ENCODE measurements at places on chromosomes 1 and 21.
A peak's percentile ranks its signal among the peaks of the same experiment; 100 is the strongest.

GRCh38 chr1:112460615-112461014 lies 48.1 kb upstream of the WNT2B start:
- no peak for DNase-seq

DNA sequence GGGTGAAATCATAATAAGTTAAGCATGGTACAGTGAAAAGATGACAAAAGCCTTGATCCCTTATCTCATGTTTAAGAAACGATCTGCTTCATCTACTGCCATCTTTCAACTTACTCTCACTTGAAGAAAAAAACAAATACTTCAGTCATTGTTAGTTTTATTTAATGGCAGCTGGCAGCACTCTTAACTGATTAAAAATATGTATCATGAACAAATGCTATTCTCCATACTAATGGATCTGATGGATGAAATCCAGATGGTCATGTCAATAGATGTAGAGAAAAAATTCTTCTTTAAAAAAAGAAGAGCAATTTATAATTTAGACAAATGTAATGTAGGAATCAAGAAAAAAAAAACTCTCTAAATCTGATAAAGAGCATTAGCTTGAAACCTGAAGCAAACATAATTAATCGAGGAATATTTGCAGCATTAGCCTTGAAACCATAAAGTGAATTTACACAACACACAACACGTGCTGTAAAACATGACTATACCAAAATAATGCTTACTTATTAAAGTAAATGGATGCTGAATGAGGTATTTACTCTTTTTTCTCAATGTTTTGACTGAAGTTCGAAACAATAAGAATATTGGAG lies 579.0 kb upstream of the ADAMTS5 start:
- DNase-seq: no peak

- no peak for DNase-seq
Measured at GRCh38 chr1:95203908-95204437, 30.0 kb upstream of the RWDD3 start.

DNA sequence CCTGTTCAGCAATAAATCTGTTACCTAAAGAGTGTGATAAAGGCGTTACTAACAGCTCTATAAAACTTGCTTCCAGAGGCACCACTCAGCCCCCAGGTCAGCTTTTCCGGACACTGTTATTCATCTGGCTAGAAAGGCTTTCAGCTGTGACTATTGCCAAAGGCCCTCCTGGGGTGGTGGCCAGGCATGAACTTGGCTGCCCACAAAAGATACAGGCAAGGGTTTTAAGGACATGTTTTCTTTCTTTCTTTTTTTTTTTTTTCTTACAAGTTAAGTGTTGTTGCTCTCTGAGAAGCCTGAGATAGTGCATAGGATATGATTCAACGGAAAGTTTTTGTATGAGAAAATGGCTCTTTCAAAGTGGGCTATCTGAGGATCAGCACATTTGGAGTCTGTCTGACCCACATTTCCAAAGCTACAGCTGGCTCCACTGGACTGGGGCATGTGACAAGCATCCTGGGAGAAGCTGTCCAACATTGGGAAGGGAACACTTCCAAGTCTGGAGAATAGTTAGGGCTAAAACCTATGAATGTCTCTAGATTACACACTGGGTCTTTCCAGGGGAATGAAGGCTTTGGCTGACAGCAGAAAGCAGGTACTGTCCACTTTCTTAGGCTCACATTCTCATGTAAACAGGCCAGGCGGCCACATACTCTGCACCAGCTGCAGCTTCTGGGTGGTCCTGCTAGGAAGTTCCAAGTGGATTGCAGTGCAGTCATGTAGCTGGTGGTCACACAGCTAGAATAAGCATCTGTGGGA lies 639.7 kb downstream of the LMO4 start:
- DNase-seq: peak; percentile 91

GRCh38 chr1:95012389-95012788 lies 60.4 kb downstream of the ALG14 start:
- peak; percentile 76 for DNase-seq

DNA sequence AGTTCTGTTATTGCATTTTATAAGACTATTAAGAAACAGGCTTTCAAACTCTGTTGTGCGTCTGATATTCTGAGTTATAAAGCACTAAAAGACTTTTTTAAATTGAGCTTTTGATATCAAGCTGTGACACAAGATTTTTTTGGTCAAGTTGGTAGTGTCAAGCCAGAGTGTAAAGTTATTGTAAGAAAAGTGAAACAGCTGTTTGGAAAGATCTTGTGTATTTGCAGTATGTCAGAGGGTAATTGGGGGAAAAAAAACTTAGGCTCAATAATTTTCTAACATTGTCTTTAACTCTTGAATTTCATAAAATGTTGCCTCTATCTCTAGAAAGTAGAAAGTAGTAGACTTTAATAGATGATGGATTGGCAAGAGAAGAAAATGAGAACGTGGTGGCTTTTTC lies 3.8 kb downstream of the CACYBP start:
- DNase-seq: no peak

DNA sequence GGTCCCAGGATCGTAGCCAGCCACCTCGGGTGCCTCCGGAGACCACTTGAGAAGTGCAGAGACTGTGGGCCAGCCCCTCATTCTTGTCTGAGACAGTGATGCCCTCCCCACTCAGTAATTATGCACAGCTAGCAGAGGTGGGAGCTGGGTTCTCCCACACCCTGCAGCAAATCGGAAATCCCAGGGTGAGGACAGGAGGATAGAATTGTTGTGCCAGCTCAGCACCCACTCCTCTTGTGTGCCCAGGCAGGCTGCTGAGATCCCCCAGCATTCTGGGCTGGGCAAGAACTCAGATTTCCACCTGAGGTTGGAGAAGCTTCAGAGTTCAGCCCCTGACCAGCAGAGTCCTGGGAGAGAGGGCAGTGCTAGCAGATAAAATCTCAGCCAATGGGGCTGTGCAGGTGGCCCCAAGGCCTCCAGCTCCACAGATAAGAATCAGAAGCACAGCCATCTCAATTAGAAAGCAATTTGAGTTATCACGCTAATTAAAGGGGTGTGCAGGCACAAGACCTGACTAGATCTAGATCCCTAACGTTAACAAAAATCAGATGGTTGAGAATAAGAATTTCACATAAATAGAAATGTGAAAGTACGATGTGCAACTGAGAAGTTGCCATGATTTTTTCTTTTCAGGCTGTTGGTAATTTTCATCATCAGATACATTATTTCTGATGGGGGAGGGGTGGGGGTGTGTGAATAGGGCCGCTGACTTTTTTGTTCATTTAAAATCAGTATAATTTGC lies 45.5 kb upstream of the IRF2BP2 start:
- DNase-seq: no peak

DNA sequence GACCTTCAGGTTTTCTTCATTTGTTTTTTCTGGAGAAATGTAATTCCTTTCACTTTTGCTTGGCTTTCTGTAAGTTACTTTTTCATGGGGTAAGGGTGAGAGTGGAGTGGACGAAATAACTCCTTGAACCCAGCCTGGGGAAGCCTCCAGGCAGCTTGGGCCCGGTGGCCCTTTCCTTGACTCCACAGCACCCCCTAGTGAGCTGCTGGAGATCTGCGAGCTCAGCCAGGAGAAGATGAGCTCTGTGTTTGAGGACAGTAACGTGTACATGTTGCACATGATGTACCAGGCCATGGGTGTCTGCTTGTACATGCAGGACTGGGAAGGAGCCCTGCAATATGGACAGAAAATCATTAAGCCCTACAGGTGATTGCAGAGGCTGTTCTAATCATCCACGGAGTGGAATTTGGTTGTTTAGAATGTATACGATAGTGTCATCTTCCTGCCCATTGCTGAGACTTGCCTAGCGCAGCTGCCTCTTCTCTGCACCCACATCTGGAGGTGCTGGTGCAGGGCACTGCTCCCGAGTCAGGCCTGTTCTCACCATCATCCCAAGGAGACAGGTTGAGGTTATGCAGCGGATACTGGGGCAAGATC lies 51.0 kb downstream of the SMYD2 start:
- peak; percentile 62 for DNase-seq

DNA sequence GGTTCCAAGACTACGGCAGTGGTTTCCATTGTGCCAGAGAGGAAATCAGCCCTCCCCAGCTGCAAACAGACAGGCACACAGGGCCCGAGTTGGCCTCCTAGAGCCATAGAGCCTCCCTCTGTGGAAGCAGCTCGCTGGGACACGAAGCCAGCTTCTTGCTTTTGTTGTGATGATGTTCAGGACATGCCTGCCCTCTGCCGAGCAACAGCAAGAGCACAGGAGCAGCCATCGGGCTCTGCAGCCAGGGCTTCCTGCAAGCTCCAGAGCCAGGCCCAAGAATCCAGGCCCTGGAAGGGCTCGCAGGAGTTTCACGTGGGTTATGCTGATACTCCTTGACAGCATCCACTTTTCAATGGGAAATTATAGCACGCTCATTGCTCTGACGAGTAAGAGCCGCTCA lies 18.5 kb downstream of the NPHP4 start:
- peak; percentile 10 for DNase-seq

DNA sequence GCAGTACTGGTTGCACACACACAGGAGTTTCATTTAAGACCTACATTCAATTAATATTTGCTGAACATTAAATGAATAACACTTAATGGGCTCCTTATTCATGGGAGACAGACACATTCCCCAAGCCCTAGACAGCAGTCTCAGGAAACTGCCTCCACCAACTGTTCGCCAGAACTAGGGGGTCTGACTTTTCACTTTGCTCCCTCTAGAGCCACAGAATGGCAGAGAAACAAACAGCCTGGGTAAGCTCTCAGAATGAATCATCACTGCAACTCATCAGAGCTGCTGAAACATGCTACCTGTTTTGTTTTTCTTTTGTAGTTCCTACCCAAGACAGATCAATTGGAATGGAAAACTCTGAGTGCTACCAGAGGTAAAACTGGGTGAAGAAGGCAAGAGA lies 31.7 kb downstream of the ELK4 start:
- peak; percentile 70 for DNase-seq

- DNase-seq: peak; percentile 96
Measured at GRCh38 chr1:230308039-230308438, 118.1 kb downstream of the PGBD5 start.

DNA sequence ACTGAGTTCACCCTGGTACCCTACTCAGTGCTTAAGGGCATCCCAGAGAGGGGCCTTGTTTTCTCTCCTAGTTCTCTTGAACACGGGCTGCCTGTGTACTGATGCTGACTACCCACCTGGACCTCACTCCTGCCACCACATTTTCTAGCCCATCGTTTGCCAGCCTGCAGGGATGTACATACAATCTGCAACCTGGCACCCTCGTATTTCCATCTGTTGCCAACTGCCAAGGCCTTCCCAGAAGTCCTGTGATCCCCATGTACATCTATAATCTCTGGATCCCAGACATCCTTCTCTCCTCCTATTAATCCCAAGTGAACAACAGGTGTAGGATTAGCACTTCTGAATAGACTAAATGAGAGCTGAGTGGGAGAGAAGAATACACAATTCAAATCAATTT lies 212.0 kb downstream of the SLC45A1 start:
- DNase-seq: no peak

GRCh38 chr1:233607252-233608119 lies 6.4 kb upstream of the KCNK1 start:
- no peak for DNase-seq

DNA sequence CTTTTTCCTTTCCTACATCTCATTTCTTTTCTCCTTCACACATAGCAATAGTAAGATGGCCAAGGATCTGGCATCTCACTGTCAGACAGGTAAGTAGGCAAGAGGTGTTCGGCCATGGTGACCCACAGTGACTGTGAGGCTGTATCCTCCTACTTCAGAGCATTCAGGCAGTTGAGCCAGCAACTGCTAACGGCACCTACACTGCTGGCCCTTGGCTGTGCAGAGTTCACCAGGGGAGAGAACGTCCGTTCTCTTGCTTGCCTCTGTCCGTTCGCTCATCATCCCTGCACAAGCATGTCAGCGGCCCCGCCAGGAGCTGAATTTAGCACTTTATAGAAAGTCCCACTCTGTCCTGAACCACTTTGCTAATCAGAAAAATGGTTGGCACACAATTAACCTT lies 113.6 kb downstream of the GREM2 start:
- DNase-seq: no peak

DNA sequence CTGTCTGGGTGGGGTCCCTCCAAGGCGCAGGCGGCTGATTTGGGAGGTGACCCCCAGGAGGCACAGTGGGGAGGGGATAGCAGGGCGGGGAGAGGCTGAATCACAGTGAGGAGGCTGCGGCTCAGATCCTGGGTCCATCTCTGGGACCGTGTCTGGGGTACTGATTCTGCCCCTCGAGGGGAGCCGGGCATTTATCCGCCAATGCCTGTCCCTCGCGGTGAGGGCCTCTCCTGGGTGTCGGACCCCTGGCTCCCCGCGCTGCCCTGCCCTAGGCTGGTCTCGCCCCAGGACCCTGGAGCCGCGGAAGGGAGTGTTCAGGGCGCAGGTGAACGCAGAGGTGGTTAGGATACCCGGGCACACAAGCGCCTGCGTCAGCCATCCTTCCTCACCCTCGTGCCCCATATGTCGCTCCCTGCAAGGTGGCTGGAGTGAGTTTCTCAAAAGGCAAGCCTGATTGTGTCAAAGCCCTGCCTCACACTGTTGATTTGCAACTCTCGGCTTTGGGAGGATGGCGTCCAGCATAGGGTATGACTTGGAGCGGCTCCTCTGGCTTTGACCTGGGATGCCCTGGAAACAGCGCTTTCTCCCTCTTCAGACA lies 530.9 kb downstream of the PTPRU start:
- DNase-seq: no peak

DNA sequence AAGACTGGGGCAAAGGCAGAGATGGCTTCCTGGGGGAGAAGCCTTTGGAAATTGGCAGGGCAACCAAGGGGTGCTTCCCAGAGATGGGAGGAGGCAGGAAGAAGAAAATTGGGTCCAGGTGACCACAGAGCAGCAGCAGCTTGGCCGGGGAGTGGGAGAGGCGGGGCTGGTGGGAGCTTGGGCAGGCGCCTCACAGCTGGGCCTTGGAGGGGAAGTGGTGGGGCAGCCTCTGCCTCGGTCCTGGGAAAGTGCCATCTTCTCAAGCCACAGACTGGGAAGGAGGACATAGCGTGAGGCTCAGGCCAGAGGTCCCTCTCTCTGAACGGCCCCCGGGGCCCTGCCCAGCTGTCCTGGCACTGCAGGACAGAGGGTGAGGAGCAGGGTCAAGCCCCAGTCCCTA lies 24.0 kb upstream of the WASF2 start:
- DNase-seq: no peak

DNA sequence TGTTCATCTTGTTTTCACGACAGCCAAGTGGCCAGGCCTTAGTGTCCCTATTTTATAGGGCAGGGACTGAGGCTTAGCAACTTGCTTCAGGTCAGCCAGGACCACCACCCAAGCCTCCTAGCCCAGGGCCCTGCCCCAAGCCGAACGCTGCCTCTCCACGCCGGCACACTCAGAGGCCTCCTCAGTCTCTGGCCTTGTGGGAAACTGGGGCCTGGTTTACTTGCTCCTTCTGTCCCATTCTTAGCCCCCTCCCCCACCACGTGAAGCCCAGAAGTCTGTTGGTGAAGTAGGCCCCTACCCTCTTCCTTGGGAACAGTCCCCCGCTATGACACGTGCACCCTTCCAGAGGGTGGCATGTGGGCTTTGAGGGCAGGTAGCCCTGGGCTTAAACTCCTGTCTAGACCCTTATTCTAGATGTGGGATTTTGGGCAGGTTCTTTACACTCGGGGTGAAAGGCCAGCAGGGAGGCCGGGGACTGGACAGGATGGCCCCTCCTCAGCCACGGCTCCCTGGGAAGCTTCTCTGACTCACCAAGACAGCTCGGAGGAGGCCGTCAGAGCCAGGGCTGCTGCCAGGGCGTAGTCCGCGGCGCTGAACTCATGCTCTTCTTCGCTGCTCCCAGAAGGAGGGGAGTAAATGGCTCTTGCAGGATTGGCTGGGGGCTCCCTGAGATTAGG lies 4.3 kb downstream of the MYOM3 start:
- peak; percentile 74 for DNase-seq

Measured in cardiac fibroblast (primary cell).